ENCODE measurements at places on chromosomes 1 and 21.

GRCh38 chr1:219806020-219806419 lies 122.3 kb downstream of the SLC30A10 start:
- DNase-seq = no peak

- DNase-seq = no peak
These were observed 10.4 kb downstream of the FBXO2 start for GRCh38 chr1:11643782-11644181.

DNA sequence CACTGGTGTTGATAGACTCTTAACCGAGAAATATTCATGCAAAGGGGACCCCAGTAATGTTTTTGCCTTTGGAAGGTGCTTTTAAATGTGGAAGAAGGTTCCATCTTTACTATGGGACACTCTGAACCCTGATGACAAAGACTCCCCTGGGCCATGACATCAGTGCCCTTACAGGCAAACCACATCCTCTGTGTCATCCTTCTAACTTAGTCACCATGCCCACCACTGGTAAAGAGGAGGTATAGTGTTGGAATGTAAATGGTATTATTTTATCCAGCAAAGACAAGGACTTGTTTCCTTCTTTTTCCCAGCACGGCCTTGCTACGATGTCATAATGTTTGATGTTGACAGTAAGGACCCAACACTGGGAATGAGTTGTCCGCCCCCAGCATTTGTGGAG lies 12.6 kb downstream of the METTL13 start:
- no peak for DNase-seq

DNA sequence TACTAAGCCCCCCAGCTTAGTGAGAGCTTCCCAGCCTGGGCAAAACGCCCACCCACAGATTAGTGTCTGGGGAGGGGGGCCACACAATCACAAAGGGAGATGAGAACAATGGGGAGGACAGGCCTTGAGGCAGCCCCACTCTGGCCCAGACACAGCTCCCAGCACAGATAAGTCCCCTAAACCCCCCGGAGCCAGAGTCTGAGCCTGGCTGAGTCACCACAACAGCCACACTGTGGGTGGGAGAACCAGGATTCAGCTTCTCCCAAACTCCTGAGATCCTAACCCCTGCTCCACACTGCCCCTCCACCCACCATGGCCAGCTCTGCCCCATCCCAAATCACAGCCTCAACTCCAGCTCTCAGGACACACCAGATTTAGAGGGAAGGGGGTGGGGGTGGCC lies 4.2 kb downstream of the NECTIN4 start:
- no peak for DNase-seq

GRCh38 chr21:40472013-40472412 lies 374.9 kb downstream of the DSCAM start:
- no peak for DNase-seq

DNA sequence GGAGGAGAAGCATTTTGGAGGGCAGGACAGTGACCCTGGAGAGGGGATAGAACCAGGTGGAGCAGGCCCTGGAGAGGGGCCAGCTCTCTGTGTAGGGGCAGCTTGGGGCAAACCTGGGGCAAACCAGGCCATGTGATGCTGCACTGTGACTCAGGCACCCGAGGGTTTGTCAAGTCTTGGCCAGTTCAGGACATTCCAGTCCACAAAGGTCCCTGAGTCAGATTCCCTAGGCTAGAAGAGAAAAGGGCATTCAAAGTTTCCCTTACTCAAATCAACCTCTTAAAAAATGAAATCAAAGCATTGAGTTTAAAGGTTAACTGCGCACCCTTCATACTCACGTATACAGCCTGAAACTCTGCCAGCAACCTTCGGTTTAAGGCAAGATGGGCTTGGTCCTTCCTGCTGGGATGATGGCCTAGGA lies 25.2 kb upstream of the PLA2G2C start:
- no peak for DNase-seq

- no peak for DNase-seq
These were observed 36.2 kb downstream of the CACHD1 start for GRCh38 chr1:64505944-64506655.

DNA sequence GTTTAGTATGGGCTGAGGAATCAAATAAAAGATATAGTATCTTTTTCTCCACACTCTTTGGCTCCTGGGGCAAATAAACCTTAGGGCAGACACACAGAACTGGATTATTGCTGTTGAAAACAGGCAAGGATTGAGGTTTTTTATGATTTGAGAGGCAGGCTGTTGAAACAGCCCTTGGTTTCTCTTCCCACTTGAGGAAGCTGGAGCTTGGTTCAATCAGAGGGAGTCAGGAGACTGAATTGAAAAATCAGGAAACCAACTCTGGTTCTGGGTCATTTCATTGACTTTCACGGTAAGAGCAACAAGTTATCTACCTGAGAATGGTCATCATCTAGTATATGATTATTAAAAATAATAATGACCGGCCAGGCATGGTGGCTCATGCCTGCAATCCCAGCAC lies 108.4 kb downstream of the CNIH3 start:
- DNase-seq = no peak

- DNase-seq = no peak
These were observed 14.2 kb downstream of the UCK2 start for GRCh38 chr1:165841582-165842017.

- DNase-seq = no peak
These were observed 21.3 kb upstream of the S100A10 start for GRCh38 chr1:152014943-152015342.

DNA sequence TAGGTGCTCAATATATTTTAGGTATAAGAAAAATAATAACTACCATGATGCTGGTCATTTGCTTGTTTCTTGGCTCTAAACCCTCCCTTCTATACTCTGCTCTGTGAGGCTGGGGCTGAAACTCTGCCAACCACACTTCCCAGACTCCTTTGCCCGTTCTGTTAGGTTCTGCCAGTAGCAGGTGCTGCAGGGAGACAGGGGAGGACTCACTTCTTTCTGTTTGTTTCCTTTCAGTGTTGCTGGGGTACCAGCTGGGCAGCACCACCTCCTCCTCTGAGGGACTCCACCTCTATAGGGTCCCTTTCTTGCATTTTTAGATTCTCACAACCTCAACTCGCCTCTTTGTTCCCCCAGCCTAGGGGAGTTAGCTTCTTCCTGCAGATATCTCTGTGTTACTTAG lies 17.0 kb upstream of the SH2D2A start:
- DNase-seq = no peak

- no peak for DNase-seq
These were observed 154.5 kb upstream of the GORAB start for GRCh38 chr1:170377440-170377839.

- no peak for DNase-seq
These were observed 2.9 kb upstream of the OLIG1 start for GRCh38 chr21:33067043-33067442.

- DNase-seq = no peak
These were observed 488 bp upstream of the GNL2 start for GRCh38 chr1:37596182-37596667.

DNA sequence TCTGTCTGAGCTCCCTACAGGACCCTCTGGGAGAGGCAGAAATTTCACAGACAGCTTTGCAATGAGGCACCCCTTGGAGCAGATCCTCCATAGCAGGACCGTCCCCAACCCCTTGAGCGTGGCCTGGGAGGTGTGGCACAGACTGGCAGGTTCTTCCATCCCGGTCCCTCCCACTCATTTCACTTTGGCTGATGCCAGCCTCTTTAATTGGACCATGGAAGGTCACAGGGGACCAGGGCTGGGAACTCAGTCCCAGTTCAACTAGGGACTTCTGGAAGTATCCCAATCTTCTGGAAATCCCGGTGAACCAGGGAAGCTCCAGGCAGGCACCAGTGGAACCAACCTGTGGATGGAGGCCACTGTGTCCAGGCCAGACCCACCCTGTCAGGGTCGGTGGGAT lies 83.7 kb downstream of the SPSB1 start:
- no peak for DNase-seq

DNA sequence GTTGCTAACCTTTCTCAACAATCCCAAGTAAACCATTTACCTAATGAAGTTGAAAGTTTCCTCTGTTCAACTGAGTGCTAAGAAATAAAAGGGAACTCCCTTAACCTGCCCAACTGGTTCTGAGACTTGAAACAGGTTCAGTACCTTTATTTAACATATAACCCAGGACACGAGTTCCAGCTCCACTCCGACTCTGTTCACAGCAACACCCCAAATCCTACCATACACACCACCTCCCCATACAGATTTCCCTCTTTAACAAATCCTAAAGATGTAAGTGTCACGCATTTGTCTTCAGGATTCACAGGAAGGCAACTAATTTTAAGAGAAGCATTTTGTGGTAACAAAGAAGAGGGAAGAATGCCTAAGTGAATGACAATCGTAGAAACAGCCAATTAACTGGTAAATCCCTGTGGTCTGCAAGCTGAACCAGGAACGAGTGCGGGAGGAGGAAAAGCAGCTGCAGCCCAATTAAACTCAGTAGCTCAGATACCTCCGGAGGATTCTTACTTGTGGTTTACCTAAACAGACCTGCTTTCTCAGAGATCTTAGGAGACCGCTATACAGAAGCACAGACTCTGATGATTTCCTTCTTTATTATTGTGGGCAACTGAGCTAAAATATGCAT lies 134.5 kb upstream of the MAGI3 start:
- DNase-seq = peak; percentile 78

DNA sequence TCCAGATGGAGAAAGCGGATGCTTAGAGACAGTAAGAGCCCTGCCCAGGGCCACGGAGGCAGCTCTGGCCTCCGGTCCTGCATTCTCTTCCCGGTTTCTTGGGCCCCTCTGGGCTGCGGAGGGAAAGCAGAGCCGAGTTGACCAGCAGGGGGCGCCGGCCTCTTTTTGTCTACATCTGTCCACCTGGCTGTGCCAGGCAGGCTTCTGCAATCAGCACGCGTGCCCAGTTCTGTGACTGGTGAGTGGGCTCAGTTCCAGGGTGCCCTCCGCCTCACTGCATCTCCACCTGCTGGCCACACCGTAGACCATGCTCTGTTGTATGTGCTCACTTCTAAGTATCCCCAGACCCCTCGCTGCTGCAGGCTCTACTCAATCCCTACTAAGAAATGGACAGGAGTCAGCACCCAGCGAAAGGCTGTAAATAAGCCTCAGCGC lies 6.7 kb upstream of the HUNK start:
- peak; percentile 71 for DNase-seq

- DNase-seq = no peak
These were observed 66.0 kb downstream of the PLEKHA6 start for GRCh38 chr1:204293605-204294337.

- DNase-seq = no peak
These were observed 80.9 kb downstream of the TTC3 start for GRCh38 chr21:37153935-37154350.

DNA sequence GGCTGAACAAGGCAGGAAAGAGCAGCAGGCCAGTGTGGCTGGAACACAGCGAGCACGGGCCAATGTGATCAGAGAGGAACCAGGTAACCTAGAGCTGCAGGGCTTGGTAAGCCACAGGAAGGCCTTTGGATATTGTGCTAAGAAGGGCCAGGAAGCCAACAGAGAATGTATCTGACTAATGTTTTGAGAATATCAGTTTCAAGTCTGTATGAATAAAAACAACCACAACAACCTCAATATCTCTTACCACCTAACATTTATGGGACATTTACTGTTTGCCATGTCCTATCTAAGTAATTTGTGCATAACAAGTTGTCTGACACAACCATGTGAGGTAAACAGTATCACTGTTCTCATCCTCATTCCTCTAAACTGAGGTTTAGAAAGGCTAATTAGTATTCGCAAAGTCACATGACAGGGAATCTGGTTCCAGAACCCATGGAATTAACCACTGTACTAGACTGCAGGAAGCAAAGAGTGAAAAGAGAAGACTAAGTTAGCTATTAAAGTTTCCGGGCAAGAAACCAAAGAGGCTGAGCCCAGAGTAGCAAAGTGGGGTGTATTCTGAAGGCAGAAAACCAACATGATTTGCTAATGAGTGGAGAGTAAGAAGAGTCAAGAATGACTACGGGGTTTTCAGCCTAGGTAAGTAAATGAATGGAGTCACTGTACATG lies 38.9 kb downstream of the SPRTN start:
- DNase-seq = no peak

GRCh38 chr21:37210130-37210529 lies 57.0 kb downstream of the VPS26C start:
- no peak for DNase-seq

DNA sequence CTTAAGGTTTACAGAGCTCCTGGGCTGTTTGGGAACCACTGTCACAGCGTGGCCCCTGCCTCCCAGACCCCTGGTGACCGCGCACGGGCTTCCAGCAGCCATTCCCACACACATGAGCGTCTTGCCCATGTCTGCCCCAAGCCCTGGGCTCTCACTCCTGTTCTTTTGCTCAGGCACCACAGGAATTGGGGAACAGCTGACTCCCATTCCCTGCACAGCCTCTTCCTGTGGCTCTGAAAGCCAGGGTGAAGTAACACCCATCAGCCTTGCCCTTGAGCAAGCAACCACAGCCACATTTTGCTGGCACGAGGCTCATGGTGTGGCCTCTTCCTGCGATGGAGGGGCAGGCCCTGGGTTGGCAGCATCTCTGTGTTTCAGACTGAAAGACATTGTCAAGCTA lies 14.3 kb upstream of the GPR157 start:
- no peak for DNase-seq

- no peak for DNase-seq
These were observed 48.7 kb upstream of the KCNJ15 start for GRCh38 chr21:38208118-38208517.

DNA sequence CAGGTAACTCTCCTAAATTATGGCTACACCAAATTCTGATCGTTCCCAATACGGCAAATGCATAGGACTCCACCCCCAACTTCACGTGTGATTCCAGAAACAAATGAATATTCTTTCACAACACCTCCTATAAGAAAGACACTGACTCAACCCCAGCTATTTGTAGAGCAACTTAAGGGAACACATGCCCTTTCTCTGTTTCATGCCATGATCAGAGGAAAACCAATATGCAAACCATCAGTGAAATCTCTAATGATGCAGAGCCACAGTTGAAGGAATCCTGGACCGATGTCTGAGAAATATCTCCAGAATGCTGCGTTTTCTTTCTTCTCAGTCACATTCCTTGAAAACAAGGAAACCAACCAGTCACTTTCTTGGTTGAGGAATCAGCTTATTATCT lies 164.2 kb upstream of the PTBP2 start:
- DNase-seq = no peak

GRCh38 chr21:32445101-32445500 lies 32.6 kb downstream of the EVA1C start:
- DNase-seq = no peak

GRCh38 chr1:156859523-156860112 lies 701 bp upstream of the INSRR start:
- DNase-seq = no peak

DNA sequence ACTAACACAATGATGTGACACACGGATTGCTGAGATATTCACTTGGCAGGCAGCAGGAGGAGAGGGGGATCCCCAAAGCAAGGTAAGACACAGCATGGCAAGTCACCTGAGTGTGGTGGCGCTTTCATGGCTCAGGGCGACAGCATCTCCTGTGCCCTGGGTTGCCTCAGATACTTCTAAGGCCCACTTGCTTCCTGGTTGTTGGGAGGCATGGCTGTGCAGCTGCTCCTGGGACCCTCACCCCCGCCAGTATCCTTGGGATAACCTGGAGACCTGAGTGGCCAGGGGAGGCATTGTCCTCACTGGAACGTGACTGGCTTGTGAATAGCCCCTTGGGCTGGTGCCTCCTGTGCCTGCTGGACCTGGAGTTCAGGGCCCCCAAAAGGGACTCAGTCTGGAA lies 69.8 kb downstream of the STUM start:
- DNase-seq = no peak

- DNase-seq = no peak
These were observed 8.7 kb downstream of the CTNNBIP1 start for GRCh38 chr1:9901148-9902059.

GRCh38 chr1:91537281-91537986 lies 36.8 kb downstream of the CDC7 start:
- DNase-seq = no peak

Data from neuronal stem cell (in vitro differentiated cells).